ENCODE measurements at places on chromosomes 4 and X.

- peaks cover 16% of the 10 kb centered on the region for H3K36me3 ChIP-seq
- no peaks in the 10 kb centered on the region for H3K4me1 ChIP-seq
- no peak overlapping the region for H3K27ac ChIP-seq
- no peaks in the 10 kb centered on the region for H3K27me3 ChIP-seq
- H3K4me3 ChIP-seq = no peak overlapping the region
These were observed 18.2 kb downstream of the VAMP7 start for GRCh38 chrX:155899366-155899765.

DNA sequence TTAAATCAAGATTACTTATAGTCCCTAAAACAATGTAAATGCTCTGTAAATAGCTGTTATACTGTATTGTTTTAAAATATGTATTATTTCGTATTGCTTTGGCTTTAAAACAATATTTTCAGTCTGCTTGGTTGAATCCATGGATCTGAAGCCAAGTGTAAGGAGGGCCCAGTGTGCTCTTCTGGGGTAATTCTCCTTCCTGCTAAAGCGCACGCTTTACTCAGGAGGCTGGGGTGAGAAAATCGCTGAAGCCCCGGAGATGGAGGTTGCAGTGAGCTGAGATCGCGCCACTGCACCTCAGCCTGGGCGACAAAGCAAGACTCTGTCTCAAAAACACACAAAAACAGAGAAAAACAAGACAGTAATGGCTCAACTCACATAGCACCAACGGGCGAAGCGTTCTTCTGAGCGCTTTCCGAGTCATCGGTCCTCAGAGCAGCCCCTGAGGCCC is 391 bp upstream of the IDUA start:
- peak overlapping the region; percentile 55 for H3K27ac ChIP-seq
- H3K27me3 ChIP-seq = no peaks in the 10 kb centered on the region
- no peaks in the 10 kb centered on the region for H3K4me1 ChIP-seq
- no peak for DNase-seq
- H3K36me3 ChIP-seq = no peaks in the 10 kb centered on the region
- H3K4me3 ChIP-seq = peak overlapping the region; percentile 74

DNA sequence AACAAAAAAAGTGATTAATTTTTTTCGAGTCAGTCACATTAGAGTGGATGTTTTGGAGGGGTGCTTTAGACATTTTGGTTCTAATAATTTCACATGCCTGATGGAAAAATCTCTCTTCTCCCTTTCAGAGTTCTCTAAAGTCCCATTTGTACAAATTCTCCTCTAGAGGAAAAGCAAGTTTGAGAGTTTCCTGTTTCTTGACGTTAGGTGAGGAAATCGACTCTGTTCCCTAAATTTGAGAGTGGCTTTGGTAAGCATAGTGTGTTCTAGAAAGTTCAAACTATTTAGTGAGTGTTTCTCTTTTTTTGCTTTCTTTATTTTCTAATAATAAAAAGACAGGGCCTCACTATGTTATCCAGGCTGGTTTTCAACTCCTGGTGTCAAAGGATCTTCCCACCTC is 1.6 kb upstream of the ATP6AP2 start:
- no peaks in the 10 kb centered on the region for H3K36me3 ChIP-seq
- no peaks in the 10 kb centered on the region for H3K27me3 ChIP-seq
- H3K4me1 ChIP-seq = peaks cover 10% of the 10 kb centered on the region
- H3K27ac ChIP-seq = no peak overlapping the region
- H3K4me3 ChIP-seq = no peak overlapping the region
- no peak for DNase-seq

DNA sequence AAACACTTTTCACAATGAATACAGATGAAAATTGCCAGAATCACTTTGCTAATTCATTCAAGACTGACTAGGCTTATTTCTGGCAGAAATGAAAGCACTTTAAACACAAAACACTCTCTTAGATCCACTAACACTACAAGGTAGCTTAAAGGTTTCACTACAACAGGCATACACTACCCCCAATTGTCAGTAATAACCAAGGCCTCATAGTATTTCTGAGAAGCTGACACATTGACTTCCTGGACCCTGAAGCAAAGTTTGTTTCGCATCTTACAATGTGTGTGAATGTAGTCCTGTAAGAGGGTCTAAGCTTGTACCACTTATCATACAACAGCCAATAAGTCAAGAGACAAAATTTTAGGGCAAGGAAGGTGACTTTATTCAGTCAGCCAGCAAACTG is 129.9 kb upstream of the FMR1 start:
- H3K4me3 ChIP-seq = no peak overlapping the region
- no peak overlapping the region for H3K27ac ChIP-seq
- H3K36me3 ChIP-seq = no peaks in the 10 kb centered on the region
- DNase-seq = no peak
- H3K27me3 ChIP-seq = no peaks in the 10 kb centered on the region

- no peak for DNase-seq
- no peaks in the 10 kb centered on the region for H3K27me3 ChIP-seq
- H3K36me3 ChIP-seq = no peaks in the 10 kb centered on the region
- H3K4me3 ChIP-seq = no peak overlapping the region
- H3K4me1 ChIP-seq = no peaks in the 10 kb centered on the region
These were observed 795.3 kb upstream of the AADAT start for GRCh38 chr4:170884969-170885570.

GRCh38 chr4:86670756-86671155 is 76.6 kb downstream of the PTPN13 start:
- no peaks in the 10 kb centered on the region for H3K4me1 ChIP-seq
- H3K4me3 ChIP-seq = no peak overlapping the region
- H3K27me3 ChIP-seq = no peaks in the 10 kb centered on the region
- H3K27ac ChIP-seq = no peak overlapping the region
- DNase-seq = no peak

GRCh38 chr4:159464302-159464701 is 361.4 kb downstream of the RAPGEF2 start:
- no peak overlapping the region for H3K27ac ChIP-seq
- no peak for DNase-seq
- no peaks in the 10 kb centered on the region for H3K36me3 ChIP-seq

- H3K27ac ChIP-seq = no peak overlapping the region
- H3K4me1 ChIP-seq = no peaks in the 10 kb centered on the region
- no peak for DNase-seq
- H3K27me3 ChIP-seq = no peaks in the 10 kb centered on the region
- H3K4me3 ChIP-seq = no peak overlapping the region
These were observed 14.5 kb upstream of the MAML3 start for GRCh38 chr4:140168474-140168873.

DNA sequence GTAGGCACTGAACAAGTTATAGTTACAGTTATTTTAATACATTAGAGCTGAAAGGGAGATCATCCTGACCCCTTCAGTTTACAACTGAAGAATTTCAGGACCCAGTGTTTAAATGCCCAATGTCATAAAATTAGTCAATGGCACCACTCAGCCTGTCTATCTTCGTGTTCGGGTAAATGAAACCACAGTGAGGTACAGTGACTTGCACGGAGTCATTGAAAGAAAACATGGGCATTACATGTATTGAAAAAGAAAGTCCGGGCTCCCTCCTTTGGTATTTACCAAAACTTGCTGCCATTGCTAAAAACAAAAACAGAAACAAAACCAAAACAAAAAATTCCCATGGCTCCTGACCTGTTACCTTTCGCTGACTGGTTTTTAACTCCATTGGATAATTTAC is 131.7 kb downstream of the SH2D1A start:
- no peaks in the 10 kb centered on the region for H3K36me3 ChIP-seq
- no peaks in the 10 kb centered on the region for H3K27me3 ChIP-seq
- H3K4me1 ChIP-seq = no peaks in the 10 kb centered on the region
- no peak overlapping the region for H3K27ac ChIP-seq
- no peak overlapping the region for H3K4me3 ChIP-seq
- DNase-seq = no peak

DNA sequence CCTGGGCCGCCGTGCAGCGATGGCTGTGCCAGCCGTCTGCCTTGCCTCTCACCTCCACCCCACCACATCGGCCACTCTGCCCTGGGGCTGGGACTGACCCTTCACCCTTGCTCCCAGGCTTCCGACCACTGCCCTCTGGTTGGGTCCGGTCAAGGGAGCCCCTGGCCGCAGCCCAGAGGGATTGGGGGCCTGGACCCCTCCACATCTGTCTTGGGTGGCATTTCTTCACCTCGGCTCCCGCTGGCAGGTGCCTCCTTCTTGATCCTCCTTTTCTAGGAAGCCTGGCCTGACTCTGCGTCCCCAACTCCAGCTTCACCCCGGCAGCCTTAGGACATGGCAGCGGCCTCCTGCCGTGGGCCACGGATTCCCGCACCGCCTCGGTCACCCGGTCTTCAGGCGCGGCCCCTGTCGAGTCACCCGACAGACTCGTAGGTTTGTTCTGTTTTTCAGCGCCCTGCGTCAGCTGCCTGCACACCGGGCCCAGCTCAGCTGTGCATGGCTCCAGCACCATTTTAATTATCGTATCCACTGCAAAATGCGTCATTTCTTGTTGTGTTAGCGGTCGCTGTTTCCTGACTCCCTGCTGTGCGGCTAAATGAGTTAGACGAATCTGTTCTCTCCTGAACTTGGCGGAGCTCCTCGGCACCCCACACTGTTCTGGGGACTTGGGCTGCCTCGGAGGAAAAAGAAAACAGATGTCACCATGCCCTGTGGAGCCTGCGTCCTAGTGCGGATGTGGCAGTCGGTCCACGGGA is 124.0 kb downstream of the FAM53A start:
- H3K27me3 ChIP-seq = peaks cover 13% of the 10 kb centered on the region
- no peaks in the 10 kb centered on the region for H3K36me3 ChIP-seq
- H3K4me1 ChIP-seq = no peaks in the 10 kb centered on the region
- no peak overlapping the region for H3K4me3 ChIP-seq

DNA sequence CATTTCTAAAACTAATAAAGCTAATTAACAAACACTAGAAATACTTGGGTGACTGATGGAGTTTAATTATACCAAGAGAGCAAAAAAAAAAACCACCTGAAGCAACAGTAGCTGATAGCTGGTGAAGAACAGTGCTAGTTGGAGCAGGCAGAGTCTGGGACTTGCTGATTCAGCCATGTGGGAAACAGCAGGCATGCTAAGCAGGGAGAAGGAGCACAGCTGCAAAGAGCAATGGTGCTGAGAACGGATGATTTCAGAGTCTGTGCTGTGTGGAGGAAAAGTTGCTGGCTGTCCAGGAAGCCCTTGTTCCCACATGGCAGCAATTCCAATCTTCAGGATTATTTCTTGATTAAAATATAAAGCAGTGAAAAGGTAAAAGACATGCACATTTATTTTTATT is 68.8 kb downstream of the NPY1R start:
- no peak for DNase-seq
- H3K4me1 ChIP-seq = no peaks in the 10 kb centered on the region
- H3K27me3 ChIP-seq = no peaks in the 10 kb centered on the region
- no peak overlapping the region for H3K4me3 ChIP-seq

- no peak overlapping the region for H3K27ac ChIP-seq
- H3K36me3 ChIP-seq = no peaks in the 10 kb centered on the region
- no peaks in the 10 kb centered on the region for H3K4me1 ChIP-seq
- DNase-seq = no peak
- H3K4me3 ChIP-seq = no peak overlapping the region
These were observed 49.8 kb downstream of the TBCK start for GRCh38 chr4:106266201-106266600.

GRCh38 chrX:14420841-14421240 is 108.5 kb upstream of the GLRA2 start:
- H3K27ac ChIP-seq = no peak overlapping the region
- H3K27me3 ChIP-seq = no peaks in the 10 kb centered on the region
- DNase-seq = no peak
- no peak overlapping the region for H3K4me3 ChIP-seq
- H3K4me1 ChIP-seq = no peaks in the 10 kb centered on the region

- H3K4me1 ChIP-seq = no peaks in the 10 kb centered on the region
- DNase-seq = no peak
- no peaks in the 10 kb centered on the region for H3K27me3 ChIP-seq
- no peaks in the 10 kb centered on the region for H3K36me3 ChIP-seq
- no peak overlapping the region for H3K4me3 ChIP-seq
These were observed 360.4 kb upstream of the AGA start for GRCh38 chr4:177802661-177803060.

DNA sequence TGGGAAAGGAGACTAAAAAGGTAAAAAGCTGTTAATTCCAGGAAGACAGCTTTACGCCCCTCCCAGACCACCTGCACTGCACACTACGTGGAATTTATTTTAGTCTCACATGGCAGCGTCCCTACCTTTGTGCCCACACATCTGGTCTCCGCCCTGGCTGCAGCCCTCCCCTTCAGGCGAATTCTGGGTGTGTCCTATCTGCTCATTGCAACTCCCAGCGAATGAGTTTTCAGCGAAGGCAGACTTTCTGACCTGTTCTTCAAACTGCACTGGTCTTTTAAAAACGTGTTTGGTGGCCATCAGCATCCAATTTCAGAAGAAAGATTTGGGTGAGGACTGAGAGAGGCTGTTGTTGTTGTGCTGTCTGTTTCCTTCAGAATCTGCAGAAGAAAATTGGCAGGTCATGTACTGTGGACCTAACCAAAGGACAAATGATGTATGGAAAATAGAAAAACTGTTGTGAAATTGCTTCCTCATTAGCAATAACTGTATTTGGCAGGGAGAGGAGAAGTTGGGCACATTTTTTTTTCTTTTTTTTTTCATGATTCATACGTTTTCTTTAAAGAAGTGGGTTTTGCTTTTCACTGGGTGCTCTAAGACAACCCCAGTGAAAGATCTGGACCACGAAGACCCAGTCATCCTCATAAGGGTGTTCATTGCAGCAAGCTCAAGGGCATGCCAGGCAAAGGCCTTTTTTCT is 4.2 kb downstream of the TLR8 start:
- H3K4me3 ChIP-seq = no peak overlapping the region
- no peaks in the 10 kb centered on the region for H3K36me3 ChIP-seq
- no peaks in the 10 kb centered on the region for H3K4me1 ChIP-seq

GRCh38 chr4:163815776-163816175 is 321.3 kb downstream of the TMA16 start:
- H3K27ac ChIP-seq = no peak overlapping the region
- H3K27me3 ChIP-seq = no peaks in the 10 kb centered on the region
- H3K4me1 ChIP-seq = no peaks in the 10 kb centered on the region
- H3K36me3 ChIP-seq = no peaks in the 10 kb centered on the region

DNA sequence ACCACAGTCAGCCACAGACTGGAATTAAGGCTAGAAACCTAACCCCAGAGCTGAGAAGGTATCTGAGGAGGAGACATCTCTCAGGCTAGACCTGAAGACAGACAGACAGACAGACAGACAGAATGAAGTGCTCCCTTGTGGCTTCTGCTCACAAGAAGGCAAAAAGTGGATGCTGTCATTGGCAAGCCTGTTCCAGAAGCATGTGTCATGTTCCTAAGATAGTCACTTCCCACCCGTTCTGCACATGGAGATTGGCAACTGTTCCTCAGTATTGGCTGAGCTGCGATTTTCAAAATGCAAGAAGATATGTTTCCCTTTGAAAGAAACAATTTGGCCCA is 166.4 kb downstream of the NSUN7 start:
- H3K27ac ChIP-seq = peak overlapping the region; percentile 58
- H3K27me3 ChIP-seq = no peaks in the 10 kb centered on the region
- H3K4me3 ChIP-seq = no peak overlapping the region
- no peaks in the 10 kb centered on the region for H3K4me1 ChIP-seq
- DNase-seq = no peak

- peaks cover 37% of the 10 kb centered on the region for H3K36me3 ChIP-seq
- no peak overlapping the region for H3K27ac ChIP-seq
- peaks cover 8% of the 10 kb centered on the region for H3K4me1 ChIP-seq
- H3K4me3 ChIP-seq = no peak overlapping the region
These were observed 71.6 kb downstream of the STX18 start for GRCh38 chr4:4470208-4470607.

All from right atrium auricular region (tissue), 2 donors.